ENCODE measurements at places on chromosomes 6 and 20.

GRCh38 chr6:134345789-134346188 lies 27.9 kb upstream of the SGK1 start:
- no peak for DNase-seq

DNA sequence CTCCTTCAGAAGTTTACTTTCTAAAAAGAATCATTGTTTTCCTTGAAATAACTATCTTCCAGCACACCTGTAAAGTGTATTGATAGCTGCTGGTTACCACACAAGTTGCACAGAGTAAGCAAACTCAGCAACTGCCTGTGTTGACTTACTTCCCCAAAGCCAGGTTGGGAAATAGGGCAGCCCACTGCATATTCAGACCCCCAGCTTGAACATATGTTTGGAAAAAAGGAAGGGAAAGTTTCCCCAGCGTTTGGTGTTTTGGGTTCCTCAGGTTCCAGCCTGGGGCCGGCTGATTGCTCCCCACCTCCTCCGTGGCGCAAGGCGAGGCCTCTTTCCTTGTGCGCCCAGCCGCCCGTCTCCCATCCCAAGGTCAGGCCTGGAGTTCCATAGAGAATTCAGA lies 70.1 kb upstream of the QKI start:
- no peak for DNase-seq

- no peak for DNase-seq
Measured at GRCh38 chr6:4274382-4275082, 139.2 kb upstream of the ECI2 start.

- no peak for DNase-seq
Measured at GRCh38 chr6:15927531-15928225, 201.2 kb upstream of the MYLIP start.

GRCh38 chr6:15352845-15353244 lies 107.0 kb downstream of the JARID2 start:
- no peak for DNase-seq

- no peak for DNase-seq
Measured at GRCh38 chr6:10861086-10861485, 20.8 kb downstream of the GCM2 start.

DNA sequence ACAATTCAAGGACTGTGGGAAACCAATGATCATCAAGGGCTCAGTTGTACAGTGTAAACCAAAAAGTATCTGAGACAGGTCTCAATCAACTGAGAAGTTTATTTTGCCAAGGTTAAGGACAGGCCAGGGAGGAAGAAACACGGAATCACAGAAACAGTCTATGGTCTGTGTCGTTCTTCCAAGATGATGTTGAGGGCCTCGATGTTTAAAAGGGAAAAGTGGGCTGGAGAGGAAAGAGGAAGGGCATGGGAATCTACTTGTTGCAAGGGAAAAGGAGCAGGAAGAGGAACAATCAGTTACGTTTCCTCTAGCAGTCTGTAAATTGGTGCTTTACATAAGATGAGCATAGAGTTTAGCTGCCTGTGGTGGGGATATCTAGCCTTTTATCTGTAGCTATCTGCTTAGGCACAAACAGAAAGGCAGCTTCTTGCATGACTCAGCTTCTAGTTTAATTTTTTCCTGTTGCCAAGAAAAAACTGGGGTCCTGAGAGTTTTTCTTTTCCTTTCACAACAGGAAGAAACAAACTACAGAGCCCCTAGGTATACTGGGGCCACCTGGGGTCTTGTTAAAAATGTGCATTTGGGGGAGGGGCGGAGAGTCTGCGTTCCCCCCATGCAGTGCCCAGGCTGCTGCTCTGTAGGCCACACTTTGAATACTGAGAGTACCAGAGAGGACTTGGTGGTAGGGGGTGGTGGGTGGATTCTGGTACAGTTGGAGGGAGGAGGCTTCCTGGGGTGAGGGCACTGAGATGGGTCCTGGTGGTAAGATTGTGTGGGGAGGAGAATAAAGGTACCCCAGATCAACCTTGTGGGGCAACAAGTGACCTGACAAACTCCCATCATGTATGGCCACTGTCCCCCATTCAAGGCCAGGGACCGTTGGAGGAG lies 35.3 kb upstream of the EZR start:
- peak; percentile 43 for DNase-seq

GRCh38 chr6:158649289-158650143 lies at the start of gene SYTL3:
SYTL3 (plus strand) TSS chr6:158650054; CDS start chr6:158663269, 13,215 bp downstream.
- DNase-seq, result peak; percentile 91

- no peak for DNase-seq
Measured at GRCh38 chr6:24640166-24640565, 5.8 kb downstream of the KIAA0319 start.

DNA sequence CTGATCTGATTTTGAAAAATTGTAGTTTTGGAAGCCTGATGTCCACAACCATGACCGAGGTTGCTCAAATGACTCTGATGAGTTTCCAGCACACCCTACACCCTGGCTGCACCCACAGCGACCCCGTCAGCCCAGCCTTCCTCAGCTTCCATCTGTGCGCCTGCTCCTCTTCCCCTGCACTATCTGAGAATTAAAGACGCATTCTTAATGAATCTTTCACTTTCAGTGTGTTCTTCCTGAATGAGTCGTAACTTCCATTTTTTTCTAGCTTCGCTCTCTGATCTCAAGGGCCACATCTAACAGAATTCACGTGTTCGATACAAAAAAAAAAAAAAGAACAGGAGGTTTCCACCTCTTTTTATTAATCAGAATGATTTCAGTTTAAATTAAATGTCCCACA lies 21.3 kb upstream of the RREB1 start:
- peak; percentile 57 for DNase-seq

GRCh38 chr20:21719592-21720214 lies 14.2 kb downstream of the PAX1 start:
- peak; percentile 55 for DNase-seq

- no peak for DNase-seq
Measured at GRCh38 chr6:116010386-116010785, 50.3 kb downstream of the FRK start.

GRCh38 chr6:147204843-147205311 lies 660 bp downstream of the STXBP5 start:
- no peak for DNase-seq

DNA sequence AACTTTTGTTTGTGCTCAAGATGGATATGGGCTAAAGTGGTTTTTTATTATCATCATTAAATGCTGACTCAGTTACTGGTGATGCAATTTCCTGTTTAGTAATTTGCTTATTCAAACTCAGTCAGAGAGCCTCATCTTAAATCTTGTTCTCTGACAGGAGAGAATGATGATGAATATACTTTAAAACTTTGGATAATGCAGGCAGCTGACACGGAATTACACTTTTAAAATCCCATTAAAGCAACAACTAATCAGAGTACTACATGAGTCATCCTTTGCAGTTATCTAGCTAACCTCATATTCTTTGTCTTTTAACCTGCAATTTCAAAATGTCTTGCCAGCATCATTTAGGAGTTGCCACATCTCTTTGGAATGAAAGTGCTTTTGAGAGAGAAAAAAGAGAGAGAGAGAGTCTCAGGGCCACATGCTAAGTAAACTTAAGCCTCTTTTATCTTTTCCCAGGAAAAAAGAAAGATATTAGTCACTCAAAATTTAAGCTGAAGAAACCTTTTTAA lies 9.2 kb upstream of the C6orf141 start:
- DNase-seq, result no peak

GRCh38 chr6:11833626-11834592 lies 55.3 kb upstream of the ADTRP start:
- no peak for DNase-seq

GRCh38 chr6:129671442-129672340 lies 38.3 kb downstream of the ARHGAP18 start:
- peak; percentile 91 for DNase-seq

- DNase-seq, result no peak
Measured at GRCh38 chr6:5521322-5521721, 260.0 kb downstream of the FARS2 start.

DNA sequence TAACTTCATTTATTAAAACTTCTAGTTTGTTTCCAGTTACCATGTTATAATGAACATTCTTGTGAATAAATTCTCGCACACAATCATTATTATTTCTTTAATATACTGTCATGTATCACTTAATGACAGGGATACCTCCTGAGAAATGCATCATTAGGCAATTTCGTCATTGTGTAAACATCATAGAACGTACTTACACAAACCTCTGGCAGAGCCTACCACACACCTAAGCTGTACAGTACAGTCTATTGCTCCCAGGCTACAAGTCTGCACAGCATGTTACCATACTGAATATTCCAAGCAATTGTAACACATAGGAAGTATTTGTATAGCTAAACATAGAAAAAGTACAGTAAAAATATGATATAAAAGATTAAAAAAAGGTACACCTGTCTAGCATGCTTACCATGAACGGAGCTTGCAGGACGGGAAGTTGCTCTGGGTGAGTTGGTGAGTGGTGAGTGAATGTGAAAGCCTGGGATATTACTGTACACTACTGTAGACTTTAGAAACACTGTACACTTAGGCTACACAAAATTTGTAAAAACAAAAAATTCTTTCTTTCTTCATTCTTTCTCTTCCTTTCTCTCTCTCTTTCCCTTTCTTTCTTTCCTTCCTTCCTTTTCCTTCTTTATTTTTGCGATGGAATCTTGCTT lies 268.2 kb upstream of the SOX4 start:
- peak; percentile 19 for DNase-seq

DNA sequence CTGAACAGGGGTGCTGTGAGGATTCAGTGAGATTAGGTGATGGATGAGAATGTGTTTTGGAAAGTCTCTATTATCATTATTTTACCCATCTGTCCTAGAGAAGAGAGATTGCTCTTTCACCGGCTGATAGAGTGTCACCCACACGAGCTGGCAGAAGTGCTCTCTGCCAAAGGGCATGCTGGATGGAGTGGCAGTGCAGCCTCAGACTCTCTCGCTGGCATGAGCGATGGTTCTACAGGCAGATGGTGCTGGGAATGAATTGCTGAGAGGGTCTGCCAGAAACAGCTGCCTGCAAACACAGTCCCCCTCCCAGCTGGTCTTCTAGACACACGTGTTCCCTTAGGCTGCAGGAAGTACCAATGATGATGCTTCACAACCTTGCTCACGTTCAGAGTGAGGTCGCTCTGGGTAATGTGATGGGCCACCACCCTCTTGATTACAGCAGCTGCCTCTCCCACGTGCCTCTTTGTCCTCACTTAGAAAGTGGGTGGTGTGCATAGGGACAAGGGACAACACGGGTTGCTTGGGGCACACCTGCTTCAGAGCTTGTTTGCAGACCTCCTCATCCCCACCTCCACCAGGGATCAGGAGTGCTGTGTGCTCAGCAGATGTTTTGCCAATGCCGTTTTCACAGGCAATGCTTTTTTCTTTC lies 84.7 kb downstream of the FOXA2 start:
- no peak for DNase-seq

- DNase-seq, result no peak
Measured at GRCh38 chr6:166253281-166253681, 54.9 kb downstream of the PRR18 start.

DNA sequence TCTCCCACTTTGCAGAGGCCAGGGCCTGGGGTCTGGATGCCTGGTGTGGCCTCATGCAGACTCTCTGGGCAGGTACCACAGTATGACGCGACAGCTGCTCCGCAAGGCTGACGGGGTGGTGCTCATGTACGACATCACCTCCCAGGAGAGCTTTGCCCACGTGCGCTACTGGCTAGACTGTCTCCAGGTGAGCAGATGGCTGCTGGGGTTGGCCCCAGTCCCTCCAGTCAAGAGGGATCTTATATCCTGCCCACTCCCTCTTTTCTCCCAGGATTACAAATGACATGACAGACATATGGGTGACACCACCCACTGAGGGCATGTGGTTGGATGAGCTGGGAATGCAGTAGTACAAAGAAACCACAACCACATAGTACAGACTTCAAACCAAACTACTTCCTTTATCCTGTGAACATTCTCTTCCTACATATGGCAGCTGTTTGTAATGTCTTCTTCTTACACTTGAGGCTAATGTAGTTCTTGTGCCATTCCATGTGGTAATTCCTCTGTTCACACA lies 29.9 kb downstream of the RAB44 start:
- DNase-seq, result peak; percentile 23

DNA sequence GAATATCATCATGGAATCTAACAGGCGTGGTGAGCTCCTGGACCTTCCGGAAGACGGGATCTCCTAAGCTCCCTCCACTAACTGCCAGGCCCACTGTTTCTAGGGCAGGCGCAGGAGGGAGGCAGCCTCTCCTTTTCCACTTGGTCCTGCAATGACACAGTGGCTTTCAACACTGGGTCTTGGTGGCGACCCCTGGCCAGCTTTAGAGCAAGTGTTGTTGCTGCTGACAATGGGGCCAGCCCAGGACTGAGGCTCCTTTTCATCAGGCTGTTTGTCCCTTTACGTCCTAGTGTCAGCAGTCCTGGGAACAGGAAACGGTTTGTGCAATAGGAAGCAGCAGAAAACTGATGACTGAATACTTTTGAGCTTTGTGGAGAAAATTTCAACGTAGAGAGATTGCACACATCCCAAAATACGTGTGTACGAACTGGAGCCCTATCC lies 9.7 kb upstream of the QKI start:
- DNase-seq, result no peak

DNA sequence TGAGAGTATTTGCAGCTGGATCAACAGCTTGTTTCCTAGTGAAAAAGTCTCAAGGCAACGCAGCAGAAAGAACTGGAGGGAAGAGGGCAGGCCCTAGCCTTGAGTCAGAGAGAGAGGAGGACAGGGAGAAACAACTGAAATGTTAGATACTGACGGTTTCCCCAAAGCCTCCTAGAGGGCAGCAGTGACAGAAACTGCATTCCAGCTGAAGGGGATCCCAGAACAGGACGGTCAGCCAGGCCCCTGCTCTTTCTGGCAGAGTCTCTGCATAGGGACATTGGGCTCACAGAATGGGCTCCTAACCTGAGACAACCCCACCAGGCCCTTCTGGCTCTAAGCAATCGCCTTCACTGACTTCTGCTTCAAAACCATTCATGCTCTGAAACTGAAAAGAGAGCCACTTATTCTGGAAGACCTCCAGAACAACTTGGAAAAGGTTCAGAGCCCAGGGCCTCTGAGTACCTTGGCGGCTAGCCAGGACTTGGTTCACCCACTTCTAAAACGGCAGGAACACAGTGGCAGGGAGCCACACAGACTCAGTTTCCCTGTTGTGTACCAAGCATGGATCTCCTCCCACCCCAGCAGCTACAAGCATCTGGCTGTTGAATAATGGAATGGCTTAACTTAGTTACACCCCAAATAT lies 72.9 kb downstream of the PSMB1 start:
- no peak for DNase-seq

- DNase-seq, result no peak
Measured at GRCh38 chr6:125962900-125963497, 6.4 kb downstream of the HINT3 start.

- peak; percentile 11 for DNase-seq
Measured at GRCh38 chr20:49999329-49999728, 16.5 kb downstream of the SNAI1 start.

DNA sequence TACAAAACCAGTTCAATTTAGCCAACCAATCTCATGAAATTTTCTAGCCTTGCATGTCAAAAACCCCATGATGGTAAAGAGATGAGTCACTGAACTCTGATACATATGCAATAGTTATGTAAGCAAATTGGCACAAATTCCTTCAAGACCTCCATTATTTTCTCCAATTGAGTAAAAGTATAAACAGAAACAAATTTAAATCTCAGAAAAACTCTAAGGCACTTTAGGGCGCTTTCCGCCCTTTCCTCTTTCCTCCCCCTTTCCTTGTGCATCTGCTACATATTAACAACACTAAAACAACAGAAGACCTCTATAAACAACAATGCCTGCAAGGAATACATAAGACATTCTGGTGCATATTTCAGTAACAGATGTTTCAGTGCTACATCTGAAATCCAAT lies 48.5 kb downstream of the KIF13A start:
- DNase-seq, result no peak

- no peak for DNase-seq
Measured at GRCh38 chr6:105951322-105951721, 134.8 kb upstream of the PRDM1 start.

GRCh38 chr20:9321007-9321406 lies 193.4 kb upstream of the LAMP5 start:
- DNase-seq, result no peak
